ENCODE measurements at places on chromosomes 2 and 18.

DNA sequence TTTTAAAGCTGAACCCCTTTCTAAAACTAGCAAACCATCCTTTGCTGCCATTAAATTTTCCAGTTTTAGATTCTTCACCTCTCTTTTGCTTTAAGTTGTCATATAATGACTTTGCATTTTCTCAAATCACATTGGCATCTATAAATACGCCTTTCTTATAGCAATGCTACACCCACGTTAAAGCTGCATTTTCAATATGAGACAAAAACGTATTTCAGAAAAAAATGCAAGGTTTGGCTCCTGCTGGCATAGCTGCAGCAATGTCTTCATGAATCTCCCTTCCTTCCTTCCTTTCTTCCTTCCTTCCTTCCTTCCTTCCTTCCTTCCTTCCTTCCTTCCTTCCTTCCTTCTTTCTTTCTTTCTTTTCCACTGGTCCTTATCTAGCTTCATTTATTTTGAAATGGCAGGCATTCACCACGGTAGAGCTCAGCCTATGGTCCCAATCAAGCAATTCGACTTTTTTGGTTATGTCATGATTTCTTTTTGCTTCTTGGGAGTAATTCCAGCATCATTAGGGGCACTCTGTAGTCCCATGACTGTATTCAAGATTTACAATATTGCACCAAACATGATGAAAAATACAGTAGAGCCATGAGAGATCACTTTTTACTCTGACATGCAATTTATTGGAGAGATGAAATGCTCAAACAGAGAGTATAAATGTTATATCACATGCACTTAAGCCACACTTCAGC is 8.8 kb upstream of the UGT1A10 start:
- DNase-seq: no peak

DNA sequence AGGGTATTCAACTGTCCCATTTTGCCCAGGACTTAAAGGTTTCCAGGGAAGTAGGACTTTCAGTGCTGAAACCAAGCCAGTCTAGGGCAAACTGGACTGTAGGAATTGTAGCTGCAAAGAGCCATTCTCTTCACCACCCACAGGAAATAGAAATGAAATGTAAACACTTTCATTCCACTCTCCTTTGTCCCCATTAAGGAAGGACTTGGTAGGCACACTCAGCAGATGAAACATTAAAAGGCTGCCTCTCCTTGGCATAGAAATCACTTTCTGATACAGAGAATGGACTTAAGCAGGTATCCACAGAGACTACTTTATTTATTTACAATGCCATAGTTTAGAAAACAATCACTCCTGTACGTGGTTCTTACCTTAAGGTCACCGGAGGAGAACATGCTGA is 102.9 kb upstream of the CCDC195 start:
- no peak for DNase-seq

DNA sequence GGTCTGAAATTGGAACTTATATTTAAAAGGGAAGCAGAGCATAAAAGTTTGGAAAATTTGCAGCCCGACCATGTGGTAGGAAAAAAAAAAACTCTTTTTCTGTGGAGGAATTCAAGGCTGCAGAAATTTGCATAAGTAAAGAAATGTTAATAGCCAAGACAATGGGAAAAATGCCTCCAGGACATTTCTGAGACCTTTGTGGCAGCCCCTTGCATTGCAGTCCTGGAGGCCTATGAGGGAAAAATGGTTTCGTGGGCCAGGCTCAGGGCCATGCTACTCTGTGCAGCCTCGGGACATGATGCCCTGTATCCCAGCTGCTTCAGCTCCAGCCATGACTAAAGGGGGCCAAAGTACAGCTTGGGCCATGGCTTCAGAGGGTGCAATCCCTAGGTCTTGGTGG is 71.9 kb upstream of the SLC16A14 start:
- no peak for DNase-seq

- no peak for DNase-seq
Observed at GRCh38 chr2:8462280-8462679, 219.6 kb upstream of the ID2 start.

- DNase-seq: no peak
Observed at GRCh38 chr18:3753106-3753505, 303.1 kb downstream of the TGIF1 start.

DNA sequence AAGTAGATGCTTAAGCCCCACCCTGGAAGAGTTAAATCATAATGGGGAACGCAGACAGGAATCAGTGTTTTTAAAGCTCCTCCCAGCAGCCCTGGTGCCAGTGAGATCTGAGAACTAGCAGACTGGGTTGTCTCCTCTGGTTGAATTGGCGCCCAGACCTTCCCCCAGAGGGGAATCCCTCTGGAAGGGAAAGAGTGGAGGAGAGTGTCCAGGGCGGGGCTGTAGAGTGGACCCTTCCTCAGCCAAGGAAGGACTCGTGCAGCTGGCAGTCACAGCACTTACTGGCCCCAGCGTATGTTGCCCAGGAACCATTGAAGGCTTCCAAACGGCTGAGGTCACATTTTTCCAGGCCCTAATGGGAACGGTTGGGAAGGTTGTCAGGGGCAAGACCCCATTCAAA is 62.5 kb downstream of the TGOLN2 start:
- DNase-seq: no peak

DNA sequence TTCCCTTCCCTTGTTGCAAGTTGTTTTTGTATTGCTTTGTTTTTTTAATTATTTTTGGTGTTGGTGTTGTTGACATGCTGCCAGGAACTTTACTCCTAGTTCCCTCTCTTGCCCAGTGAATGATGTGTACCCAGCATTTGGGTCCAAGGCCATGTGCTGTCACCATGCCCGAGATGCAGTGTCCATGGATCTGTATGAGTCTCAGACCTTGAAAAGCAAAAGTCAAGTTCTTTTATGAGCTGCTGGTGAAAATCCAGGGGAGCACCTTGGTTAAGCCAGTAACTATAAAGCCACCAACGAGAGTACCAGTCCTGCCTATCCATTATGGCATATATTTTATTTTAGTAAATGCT is 236.4 kb downstream of the BCL11A start:
- DNase-seq: no peak

GRCh38 chr2:41496908-41497307 is 550.9 kb upstream of the PKDCC start:
- no peak for DNase-seq

DNA sequence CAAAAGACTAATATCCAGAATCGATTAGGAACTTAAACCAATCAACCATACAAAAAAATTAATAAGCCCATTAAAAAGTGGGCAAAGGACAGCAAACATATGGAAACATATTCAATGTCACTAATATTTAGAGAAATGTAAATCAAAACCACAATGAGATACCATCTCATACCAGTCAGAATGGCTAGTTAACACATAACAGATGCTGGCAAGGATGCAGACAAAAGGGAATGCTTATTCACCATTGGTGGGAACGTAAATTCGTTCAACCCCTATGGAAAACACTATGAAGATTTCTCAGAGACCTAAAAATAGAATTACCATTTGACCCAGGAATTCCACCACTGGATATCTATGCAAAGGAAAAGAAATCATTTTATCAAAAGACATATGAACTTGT is 468.2 kb upstream of the ST6GAL2 start:
- DNase-seq: no peak

GRCh38 chr18:76232779-76233178 is 262.3 kb downstream of the ZNF516 start:
- no peak for DNase-seq

DNA sequence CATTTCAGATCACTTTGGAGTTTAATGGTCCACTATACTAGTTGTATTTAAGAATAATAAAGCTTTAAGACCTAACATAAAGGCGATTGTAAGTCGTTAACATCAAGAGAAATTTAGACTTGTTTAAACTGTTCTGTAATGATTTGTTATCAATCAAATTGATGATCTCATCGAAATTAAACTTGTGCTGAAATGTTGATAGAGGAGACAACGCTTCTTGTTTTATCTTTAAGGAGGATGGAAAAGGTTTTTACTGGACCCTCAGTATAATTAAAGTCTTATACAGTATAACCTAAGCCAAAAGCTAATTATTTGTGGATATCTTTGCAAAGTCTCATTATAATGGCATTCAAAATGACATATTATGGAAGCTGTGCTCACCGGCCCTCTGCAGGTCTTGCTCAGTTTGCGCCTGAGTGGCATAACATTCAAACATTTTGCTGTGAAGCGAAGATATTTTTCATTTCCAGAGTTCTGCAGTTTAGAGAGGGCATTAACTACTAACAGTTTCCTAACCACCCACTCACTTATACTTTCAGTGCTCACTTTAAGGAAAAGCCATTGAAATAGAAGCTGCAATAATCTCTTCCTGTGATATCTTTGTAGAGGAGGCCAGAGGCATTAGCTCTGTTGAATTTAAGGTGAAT is 1.4 kb upstream of the SERTAD2 start:
- no peak for DNase-seq

GRCh38 chr18:47986620-47987387 is 56.3 kb upstream of the SMAD2 start:
- DNase-seq: no peak

DNA sequence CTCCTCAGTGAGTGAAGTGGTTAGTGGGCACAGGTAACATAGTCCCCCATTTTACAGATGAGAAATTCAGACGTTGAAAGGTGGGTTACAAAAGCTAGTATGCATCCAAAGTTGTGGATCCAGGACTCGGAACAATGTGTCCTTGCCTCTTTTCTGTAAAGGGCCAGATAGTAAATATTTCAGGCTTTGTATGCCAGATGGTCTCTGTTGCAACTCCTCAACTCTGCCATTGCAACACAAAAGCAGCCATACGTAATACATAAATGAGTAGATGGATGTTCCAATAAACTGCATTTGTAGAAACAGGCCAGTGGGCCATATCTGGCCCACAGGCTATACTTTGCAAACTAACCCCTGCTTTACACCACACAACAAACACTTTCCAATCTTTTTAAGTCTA is 166.6 kb upstream of the PKDCC start:
- DNase-seq: no peak

DNA sequence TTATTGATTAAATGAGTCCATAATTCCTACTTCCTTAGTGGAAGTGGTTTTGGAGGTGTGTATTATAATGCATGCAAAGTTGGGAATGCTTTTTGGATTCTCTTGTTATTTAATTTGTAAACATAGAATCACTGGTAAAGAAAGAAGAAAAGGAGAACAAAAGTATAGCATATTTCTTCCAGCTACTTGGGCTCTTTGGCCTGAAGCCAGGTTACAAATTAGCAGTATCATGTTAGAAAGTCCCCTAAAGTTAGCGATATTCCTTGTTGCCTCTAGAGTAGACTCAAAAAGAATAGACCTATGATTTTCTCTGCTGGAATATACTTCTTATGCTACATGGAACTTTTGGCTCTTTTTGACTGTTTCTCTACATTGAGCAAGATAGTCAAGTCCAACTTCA is 60.6 kb upstream of the CD28 start:
- DNase-seq: no peak

- no peak for DNase-seq
Observed at GRCh38 chr2:55901941-55902340, 21.6 kb downstream of the EFEMP1 start.

GRCh38 chr2:52340171-52340570 is 1308.2 kb upstream of the NRXN1 start:
- no peak for DNase-seq

DNA sequence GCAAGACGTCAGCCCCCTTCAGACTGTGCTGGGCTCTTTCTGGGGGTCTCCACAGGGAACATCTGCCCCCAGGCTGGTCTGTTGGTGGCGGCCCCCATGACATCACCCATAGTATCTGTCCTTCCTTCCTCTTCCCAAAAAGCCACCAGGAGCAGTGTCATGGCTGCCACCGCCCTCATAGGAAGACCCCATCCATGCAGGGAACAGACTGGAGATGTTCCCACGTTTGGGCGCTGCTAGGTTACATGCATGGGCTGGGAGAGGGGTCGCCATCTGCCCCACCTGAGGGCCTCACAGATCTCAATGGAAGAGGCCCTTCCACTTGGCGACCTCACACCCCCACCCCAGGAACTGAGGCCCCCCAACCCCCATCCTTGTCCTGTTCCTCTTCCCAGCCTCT is 5.1 kb downstream of the SPATA3 start:
- no peak for DNase-seq

GRCh38 chr2:217902379-217903141 is 100.2 kb downstream of the TNS1 start:
- DNase-seq: peak; percentile 55

- DNase-seq: no peak
Observed at GRCh38 chr2:122755281-122755780, 999.9 kb downstream of the TSN start.

- DNase-seq: no peak
Observed at GRCh38 chr2:46549166-46549844, 69.9 kb downstream of the TMEM247 start.

- no peak for DNase-seq
Observed at GRCh38 chr2:200026332-200027230, 71.2 kb downstream of the MAIP1 start.

DNA sequence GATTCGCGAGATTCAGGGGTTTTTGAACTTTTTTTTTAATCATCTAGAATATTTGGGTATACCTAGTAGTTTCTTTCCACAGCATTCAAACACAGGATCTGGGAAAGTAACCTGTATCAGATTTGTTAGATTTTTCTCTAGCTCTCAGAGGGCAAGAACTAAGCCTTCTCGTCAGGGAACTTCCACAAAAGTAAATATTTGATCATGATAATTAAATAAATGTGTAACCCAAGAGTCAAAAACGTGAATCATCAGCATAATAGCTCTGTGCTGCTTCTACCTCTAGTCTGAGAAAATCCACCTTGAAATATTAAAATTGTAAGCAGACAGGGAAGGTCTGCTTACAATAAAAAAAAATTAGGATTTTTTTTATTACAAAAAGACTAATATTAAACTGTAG is 225.7 kb upstream of the SPOPL start:
- no peak for DNase-seq

DNA sequence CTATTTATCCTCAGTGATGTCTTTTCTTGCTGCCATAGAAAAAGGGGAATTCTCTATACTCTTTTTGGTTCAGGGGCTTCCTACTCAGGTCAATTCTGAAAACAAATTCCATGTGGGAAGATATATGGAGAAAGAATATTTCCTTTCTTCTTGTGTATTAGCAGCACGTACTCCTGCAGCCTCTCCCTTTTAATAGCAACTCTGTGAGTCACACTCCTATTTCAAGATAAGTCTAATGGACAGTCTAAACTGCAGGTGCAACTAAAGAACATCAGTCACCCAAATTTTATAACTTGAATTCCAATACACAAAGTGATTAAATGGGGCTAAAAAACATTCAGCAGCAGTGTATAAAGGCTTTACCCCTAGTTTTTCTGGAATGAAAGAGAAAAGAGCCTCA is 942.2 kb downstream of the CNTNAP5 start:
- no peak for DNase-seq

DNA sequence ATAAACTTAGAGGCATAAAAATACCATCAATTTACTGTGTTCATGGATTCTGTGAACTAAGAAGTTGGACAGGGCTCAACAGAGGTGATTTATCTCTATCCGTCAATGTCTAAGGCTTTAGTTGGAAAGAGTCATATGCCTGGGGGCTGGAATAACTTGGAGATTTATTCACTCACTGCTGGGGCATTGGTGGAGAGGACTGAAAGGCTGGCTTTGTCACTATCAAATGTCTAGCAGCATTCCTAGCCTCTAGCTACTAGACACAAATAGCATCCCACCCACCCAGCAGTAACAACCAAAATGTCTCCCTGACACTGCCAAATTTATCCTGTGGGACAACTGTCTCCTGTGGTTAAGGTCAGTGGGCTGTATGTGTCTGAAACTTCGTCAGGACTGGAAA is 71.0 kb downstream of the EVA1A start:
- no peak for DNase-seq

Measured in frontal cortex (tissue), 4 donors.